ENCODE measurements at places on chromosomes 2 and 18.
A peak's percentile ranks its signal among the peaks of the same experiment; 100 is the strongest.

DNA sequence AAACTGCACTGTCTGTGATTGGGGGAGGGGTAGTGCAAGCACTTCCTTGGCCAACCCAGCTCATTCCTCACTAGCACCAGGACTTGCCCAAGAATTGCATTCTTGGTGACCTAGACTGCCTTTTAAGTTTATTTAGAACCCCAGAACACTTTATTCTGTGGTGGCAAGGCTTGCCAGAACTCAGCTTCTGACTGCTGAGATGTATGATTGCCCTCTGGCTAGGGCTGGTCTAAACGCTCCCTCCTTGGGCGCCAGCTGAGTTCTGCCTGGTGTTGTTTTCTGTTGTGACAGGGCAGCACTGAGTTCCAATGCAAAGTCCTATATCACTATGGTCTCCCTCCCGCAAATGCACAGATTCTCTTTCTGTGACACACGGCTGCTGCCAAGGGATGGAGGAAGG lies 247.7 kb downstream of the ZNF385B start:
- DNase-seq, result no peak

GRCh38 chr2:157364257-157364974 lies 38.8 kb upstream of the ERMN start:
- no peak for DNase-seq

DNA sequence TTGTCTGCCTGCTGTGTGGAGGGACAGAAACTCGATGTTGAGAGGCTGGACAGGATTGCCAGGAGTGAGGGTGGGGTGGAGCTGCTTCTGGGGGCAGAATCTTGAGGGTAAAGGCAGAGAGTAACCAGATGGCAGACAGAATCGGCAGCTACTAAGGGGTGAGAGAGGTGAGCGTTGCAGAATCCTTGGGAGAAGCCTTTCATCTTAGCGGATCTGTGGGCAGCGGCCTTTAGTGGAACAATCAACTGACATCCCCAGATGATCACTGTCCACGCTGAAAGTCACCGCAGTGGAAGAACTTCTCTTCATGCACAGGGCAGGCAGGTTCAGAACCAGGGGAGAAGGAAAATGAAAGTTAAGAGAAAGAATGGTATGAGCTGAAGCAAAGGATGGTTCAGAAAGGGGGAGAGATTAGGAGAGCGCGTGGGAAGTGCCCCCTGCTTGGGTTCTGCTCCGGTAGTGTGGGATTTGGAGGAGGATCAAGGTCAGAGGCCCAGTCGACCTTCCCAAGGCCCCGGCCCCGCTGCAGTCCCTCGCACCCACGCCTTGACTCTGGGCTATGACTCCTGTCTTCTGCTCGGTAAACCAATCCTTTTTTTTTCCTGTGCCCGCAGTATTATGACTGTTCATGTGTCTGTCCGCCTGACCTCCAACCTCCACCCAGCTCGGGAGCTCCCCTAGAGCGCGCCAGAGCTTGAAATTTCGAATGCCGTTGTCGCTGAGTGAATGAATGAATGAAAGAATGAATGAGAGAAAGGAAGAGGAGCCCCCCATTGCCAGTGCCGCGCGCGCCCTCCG lies 584 bp downstream of the BOLA3 start:
- no peak for DNase-seq

DNA sequence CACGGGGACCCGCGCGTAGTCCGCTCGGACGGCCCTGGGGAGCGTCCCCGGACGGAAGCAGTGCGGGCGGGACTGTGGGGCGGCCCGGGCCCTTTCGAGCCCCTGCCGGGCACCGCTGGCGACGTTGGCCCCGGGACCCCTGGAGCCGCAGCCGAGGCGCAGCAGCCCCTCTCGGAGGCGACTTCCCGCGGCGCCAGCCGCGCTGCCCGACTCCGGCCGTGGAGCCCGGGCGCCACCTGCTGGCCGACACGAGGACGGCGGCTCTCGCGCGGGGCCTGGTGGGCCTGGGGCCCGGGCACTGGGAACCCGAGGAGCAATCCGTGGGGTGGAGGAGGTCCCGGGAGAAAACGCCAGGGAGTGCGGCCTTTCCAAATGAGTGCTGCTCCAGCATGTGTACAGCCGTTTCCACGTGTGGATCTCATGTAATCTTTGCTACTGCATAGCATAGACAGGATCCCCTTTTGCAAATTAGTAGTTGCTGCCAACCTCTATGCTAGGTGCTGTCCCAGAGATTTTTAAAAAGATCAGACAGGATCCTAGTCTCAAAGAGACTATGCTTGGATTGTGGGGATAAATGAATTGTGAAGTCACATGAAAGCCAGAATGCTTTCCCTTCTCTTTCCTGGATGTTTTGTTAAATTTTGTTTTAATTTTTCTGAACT lies 4.0 kb downstream of the ID2 start:
- peak; percentile 71 for DNase-seq

- no peak for DNase-seq
These were observed 75.5 kb upstream of the ST8SIA3 start for GRCh38 chr18:57276829-57277228.
